ENCODE measurements at places on chromosomes 5 and 9. TPM values are rescaled to one million over a fixed set of nuclear protein-coding genes. Genes with fewer than 3 reads are reported as not detected.
A peak's percentile ranks its signal among the peaks of the same experiment; 100 is the strongest.

Gene NXNL2
- polyA plus RNA-seq, result 0.18 TPM

DNA sequence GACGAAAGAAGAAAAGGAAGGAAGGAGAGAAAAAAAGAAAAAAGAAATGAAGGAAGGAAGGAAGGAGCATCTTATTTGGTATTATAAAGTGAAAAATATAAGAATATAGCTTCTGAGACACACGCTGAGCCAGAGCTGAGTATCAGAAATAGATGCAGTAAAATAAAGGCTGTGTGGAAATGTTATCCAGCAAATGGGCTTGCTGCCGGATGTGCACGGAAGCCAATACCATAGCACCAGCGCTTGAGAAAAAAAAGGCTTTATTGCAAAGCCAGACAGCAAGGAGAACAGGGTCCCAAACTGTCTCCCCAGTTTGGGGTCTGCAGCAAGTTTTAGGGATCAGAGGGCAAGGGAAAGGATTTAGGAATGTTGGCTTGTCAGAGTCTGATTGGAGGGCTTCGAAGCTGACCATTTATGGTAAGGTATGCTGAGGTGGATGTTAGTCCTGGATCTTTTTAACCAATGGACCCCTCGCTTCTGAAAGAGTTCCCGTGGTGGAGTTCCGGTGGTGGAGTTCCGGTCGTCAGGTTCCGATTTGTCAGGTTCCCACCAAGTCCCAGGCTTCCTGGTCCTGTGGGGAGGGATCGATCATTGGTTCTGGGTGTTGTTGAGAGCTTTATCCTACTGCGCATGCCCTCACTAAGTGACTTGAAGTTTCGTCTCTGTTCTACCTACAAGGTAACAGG, 70.4 kb downstream of the SFXN1 start:
- no peak for DNase-seq

Gene SLC27A6
- polyA plus RNA-seq, result 2.5 TPM

DNA sequence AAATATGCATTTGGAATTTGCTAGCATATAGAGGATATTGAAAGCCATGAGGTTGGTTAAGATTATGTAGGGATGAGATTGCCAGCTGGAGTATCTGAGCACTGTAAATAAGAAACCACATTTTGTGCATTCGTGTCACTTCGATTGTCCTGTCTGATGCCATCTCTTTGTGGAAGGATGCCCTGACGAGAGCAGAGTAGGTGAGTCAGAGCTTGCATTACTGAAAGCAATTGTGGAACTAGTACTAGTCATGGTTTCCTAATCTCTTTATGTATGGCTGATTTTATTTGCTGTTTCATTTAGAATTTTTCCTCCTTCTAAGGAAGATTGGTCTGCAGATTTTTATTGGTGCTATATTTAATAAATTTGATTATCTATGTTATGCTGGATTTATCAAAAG, 14.5 kb upstream of the TAS2R1 start:
- DNase-seq, result peak; percentile 4

- no peak for DNase-seq
Measured at GRCh38 chr5:168360521-168361285, 69.3 kb downstream of the WWC1 start.

Gene OR1N2
- not detected for polyA plus RNA-seq

DNA sequence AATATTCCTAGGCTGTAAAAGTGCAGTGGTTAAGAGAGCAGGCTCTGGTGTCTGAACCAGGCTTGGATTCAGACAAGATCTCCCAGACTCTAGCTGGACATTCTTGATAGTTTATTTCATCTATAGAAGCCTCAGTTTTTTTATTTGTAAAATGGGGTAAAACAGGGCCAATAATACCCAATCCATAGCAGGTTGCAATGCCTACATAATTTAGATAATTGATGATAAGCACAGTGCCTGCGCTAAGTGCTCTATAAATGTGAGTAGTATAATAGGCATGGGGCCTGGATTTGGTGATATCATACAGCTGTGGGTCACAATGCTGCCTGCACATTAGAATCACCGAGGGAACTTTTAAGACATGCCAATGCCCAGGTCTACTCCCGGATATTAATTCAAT, 603.5 kb downstream of the ISL1 start:
- no peak for DNase-seq

GRCh38 chr5:58934629-58935097, 351.8 kb downstream of the RAB3C start:
- no peak for DNase-seq

- peak; percentile 55 for DNase-seq
Measured at GRCh38 chr5:54671111-54671531, 153.6 kb downstream of the SNX18 start.

- no peak for DNase-seq
Measured at GRCh38 chr5:43947935-43948334, 345.0 kb downstream of the NNT start.

GRCh38 chr5:101942321-101942882, 353.7 kb downstream of the SLCO4C1 start:
- peak; percentile 16 for DNase-seq

DNA sequence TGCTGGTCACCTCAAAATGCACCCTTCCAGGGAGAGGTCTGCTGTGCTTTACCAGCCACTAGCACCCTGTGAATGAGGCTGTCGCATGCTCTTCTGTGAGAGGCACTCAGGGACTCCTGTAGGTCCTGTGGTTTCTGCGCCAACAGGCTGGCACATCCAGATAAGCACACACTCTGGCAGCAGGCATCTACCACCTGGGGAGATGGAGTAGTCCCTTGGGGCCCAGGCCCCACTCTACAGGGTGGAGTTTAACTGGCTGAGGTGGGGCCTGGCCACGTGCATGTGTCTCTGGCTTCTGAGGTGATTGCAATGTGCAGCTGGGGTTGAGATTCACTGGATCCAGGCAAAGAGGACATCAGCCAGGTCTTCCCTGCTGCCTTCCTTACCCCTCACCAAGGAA, 32.3 kb downstream of the TMEM174 start:
- DNase-seq, result no peak

Gene IL13
- not detected for polyA plus RNA-seq

GRCh38 chr9:120944434-120944843, 17.8 kb upstream of the TRAF1 start:
- DNase-seq, result peak; percentile 56

- no peak for DNase-seq
Measured at GRCh38 chr5:132901730-132902129, 28.3 kb downstream of the LEAP2 start.

GRCh38 chr9:105414947-105415661, 32.7 kb upstream of the FSD1L start:
- peak; percentile 22 for DNase-seq

DNA sequence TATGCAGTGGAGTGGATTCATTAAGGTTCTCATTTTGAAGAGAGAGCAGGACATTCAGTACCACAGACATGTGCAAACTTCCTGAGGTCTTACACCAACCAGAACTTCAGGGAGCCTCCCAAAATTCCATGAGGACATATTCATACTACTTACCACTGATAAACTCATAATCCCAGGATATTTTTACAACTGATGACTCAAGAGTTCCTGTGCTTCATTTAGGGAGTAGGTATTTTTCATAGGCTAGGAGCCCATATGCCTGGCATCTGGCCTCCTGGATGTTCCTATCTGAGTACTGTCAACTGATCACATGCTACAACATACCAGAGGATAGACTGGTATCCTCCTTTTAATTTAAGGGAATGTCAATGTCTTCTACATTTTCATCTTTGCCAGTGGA, 578.0 kb downstream of the EFNA5 start:
- peak; percentile 26 for DNase-seq

Gene HRH2
- polyA plus RNA-seq, result 0.01 TPM

DNA sequence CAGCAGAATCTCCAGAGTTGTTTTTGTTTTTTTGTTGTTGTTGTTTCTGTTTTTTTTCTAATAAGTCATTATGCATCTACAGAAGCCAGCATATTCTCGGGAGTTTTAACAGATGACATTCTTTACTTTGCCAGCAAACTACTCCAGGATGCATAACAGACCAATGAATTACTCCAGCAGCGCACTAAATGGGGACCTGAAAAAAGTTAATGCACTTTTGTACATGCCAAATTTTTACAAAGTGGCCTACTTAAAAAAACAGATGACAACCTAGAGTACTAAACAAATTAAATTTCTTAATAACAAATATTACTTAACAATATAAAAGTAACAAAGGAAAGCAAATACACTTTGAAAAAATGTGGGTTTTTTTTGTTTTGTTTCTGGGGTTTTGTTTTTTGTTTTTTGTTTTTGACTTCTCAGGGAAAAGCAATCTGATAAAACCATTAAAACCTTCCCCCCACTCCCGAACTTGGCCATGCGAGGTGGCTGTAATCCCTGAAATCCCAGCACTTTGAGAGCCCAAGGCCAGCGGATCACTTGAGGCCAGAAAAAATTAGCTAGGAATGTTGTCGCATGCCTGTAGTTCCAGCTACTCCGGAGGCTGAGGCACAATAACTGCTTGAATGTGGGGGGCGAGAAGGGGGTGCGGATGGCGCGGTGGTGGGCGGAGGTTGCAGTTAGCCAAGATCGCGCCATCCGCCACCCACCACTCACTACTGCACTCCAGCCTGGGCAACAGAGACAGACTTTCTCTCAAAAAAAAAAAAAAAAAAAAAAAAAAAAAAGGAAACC, 352.4 kb downstream of the CETN3 start:
- DNase-seq, result no peak

DNA sequence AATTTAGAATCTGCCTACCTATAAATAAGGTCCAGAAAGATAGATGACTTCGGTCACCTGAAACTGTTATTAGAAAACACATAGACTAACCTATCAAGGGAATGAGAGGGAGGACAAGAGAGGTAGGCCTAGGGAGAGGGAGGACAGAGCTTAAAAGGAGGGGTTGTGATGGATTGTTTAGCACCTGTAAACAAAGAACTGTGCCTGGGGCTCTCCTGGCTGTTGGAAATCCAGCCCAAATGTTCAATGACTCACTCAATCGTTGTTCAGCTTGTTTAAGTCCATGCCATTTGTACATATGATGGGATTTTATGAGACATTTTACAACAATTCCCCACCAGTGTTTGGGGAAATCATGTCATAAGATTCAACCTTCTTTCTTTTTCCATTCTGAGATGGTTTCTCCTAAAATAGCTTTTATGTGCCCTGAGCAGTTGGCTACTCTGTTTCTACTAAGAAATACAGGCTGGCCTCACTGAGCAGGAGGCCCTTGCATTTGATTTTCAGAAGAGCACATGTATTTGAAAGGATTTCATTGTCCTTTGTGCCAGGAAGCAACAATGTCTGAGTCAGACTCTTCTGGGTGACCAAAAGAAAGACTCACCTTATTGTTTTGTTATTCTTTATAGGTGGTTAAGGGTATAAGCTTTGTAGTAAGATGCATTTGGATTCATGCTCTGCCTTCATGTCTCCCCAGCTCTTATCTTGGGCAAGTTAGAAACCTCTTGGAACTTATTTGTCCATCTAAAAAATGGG, 48.2 kb upstream of the GPR151 start:
- peak; percentile 70 for DNase-seq

DNA sequence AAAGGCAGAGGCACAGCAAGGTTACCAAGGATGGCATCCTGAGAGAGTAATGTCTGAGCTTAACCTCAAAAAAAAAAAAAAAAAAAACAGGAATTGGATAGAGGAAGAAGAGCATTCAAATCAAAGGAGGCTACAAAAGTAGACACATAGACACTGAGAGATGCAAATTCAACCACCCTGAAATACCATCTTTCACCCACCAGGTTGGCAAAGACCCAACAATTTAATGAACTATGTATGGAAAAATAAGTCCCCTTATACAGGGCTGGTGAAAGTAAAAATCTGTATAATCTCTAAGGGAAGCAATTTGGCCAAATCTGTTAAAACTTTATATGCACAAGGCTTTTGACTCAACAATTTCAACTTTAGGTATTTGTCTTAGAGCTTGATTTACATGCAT, 4.9 kb downstream of the NADK2 start:
- DNase-seq, result no peak

Gene CHSY3
- 0.37 TPM for polyA plus RNA-seq

DNA sequence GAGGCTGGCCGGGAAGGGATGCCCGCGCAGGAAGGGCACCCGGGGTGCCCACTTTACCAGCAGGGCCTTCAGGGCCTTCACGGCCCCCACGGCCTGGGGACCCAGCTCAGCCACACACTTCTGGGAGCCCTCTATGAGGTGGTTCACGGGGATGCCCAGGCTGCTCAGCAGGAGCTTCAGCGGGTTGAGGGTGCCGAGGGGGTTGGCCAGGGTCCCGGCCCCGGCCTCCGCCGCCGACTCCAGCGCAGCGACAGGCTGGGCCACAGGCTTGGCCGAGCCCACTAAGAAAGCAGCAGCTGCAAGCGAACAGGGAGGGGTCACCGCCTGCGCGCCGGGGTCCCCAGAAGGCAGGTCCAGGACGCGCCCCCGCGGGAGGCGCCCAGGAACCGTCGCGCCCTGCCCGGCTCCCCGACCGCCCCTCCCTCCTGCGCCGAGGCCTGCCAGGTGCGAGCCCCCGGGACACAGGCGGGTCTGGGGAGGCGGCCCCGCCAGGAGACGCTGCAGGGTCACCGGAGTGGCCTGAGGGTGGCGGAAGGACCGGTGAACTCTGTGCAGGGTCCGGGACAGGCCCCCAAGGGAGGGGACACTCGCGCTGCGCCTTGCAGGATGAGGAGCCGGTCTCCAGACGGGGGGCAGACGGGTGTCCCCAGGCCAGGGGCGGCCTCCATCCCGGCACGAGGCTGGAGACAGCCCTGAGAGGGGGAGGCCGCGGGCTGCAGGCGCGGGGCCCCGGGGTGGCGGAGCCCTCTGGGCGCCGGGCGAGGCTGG, 572 bp downstream of the SCGB3A1 start:
- no peak for DNase-seq

GRCh38 chr9:106528158-106528557, 334.8 kb upstream of the ZNF462 start:
- peak; percentile 41 for DNase-seq

DNA sequence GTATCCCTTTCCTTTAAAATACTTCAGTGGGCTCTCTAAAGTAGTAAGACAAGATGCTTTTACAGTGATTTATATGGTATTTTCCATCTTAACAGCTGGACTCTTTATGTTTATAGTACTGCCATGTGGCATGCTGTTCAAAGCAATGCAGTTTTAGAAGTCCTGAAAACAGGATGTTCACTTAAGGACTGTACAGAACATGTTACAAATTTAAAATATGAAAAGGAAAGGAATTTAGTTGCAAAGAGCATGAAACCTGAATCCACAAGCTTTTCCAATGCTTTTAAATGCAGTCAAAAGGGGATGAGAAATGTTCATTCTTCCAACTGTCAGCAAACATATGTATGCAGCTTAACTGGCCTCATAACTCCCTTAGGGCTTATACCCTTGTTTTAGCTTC, 580.2 kb downstream of the EFNA5 start:
- no peak for DNase-seq

DNA sequence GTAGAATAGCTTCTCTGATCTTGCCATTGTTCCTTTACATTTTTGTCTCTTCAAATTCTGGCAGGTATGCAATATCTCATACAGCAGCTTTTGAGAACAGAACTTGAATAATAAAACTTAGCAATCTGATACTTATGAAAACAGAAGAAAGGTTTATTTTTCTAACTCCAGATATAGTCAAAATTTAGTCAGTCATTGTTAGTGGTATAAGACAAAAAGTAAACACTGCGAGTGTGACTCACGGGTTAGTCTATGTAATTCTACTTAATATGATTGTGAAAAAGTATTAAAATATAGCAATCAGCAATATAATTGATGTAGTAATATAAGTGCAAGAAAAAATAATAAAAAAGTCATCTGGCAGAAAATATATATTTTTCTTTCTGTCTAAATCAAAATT, 910.4 kb downstream of the DNAH5 start:
- DNase-seq, result no peak

Gene PCA3
- polyA plus RNA-seq, result not detected

Gene GPRIN1
- 3.7 TPM for polyA plus RNA-seq

GRCh38 chr5:179387151-179388110, 42.2 kb upstream of the ADAMTS2 start:
- no peak for DNase-seq

Gene SHOC1
- polyA plus RNA-seq, result 0.01 TPM

- DNase-seq, result no peak
Measured at GRCh38 chr9:125337236-125337635, 75.6 kb downstream of the GAPVD1 start.

Gene PDCD1LG2
- polyA plus RNA-seq, result 7.8 TPM
